ENCODE measurements at places on chromosomes 1 and 21. TPM values are rescaled to one million over a fixed set of nuclear protein-coding genes. Genes with fewer than 3 reads are reported as not detected.

DNA sequence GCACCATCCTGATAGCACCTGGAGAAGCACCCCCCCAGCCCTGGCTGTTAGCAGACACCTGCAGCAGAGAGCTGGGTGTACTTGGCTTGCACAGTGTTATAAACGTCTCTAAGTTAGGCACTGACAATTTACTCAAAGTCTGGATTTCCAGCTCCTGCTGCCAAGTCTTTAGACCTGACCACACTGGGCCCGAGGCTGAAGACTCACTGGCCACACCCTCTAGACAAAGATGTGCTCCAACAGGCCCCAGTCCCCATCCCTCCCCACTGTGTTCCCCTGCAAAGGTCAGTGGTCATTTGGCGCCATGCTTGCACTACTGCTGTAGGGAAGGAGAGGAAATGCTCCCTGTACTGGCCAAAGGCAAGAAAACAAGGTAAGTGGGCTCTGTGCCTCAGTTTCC, 31.1 kb downstream of the PADI6 start:
- DNase-seq, result peak; percentile 72

DNA sequence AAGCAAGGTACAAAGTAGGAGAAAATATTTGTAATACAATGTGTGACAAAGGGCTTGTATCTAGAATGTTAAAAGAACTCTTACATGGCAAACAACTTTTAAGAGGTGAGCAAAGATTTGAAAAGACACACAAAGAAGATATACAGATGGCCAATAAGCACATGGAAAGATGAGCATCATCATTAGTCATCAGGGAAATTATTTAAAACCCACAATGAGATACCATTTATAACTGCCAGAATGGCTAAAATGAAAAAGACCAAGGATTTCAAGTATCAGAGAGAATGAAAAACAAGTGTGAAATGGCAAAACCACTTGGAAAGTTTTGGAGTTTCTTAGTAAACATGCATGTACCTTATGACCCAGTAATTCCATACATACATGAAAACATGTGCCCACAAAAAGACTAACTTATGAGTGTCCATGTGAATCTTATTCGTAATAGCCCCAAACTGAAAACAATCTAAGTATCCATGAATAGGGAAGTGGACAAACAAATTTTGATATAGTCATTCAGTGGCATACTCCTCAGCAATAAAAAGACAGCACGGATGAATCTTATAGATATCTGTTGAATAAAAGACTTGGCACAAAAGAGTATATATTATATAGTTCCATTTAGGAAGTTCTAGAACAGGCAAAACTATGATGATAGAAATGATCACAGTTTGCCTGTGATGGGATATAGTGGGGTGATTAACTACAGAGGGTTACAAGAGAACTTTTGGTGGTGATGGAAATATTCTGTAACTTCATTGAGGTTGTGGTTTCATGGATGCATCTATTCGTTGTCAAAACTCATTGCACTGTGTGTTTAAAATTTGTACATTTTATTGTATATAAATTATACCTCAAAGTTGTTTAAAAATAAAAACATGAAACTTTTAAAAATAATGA, 82.0 kb downstream of the DISP1 start:
- peak; percentile 51 for DNase-seq

GRCh38 chr1:95583661-95584210, 349.7 kb downstream of the RWDD3 start:
- DNase-seq, result no peak

GRCh38 chr1:98331243-98331642, 330.3 kb upstream of the SNX7 start:
- DNase-seq, result peak; percentile 96

- DNase-seq, result peak; percentile 30
These were observed 431.0 kb downstream of the DPYD start for GRCh38 chr1:97489834-97490233.

DNA sequence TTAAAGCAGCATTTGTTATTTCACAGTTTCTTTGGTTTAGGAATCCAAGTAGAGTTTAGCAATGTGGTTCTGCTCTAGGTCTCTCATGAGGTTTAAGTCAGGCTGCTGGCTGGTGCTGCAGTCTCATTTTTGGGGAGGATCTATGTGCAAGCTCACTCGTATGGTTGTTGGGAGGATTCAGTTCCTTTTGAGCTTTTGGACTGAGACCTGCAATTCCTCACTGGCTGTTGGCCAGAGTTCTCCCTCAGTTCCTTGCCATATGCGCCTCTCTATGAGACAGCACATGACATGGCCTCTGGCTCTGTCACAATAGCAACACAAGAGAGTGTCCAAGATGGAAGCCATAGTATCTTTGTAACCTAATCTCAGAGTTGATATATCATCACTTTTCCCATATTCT, 91.0 kb downstream of the OLFML2B start:
- no peak for DNase-seq

Gene PSMG1
- total RNA-seq, result 113 TPM
